ENCODE measurements at places on chromosomes 3 and 15.
A peak's percentile ranks its signal among the peaks of the same experiment; 100 is the strongest.

DNA sequence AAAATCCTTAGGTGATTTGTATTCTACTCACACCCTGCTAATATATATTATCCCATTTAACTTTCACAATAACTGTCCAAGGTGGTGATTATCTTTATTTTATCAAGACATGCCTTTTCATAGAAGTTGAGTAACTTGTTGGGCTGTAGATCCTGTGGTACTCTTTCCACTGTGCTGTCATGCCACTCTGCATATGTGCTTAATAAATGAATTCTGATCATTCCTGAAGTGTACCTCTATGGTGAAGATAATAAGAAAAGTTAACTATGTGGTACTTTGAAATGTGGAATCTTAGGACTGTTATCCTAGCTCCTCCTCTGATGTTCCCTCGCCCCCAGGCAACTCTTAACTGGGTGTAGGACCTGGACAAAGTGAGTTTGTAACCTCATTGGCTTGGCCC lies 5.2 kb downstream of the SNRK start:
- no peak for DNase-seq

- no peak for DNase-seq
Measured at GRCh38 chr3:155815030-155815545, 9.0 kb upstream of the C3orf33 start.

DNA sequence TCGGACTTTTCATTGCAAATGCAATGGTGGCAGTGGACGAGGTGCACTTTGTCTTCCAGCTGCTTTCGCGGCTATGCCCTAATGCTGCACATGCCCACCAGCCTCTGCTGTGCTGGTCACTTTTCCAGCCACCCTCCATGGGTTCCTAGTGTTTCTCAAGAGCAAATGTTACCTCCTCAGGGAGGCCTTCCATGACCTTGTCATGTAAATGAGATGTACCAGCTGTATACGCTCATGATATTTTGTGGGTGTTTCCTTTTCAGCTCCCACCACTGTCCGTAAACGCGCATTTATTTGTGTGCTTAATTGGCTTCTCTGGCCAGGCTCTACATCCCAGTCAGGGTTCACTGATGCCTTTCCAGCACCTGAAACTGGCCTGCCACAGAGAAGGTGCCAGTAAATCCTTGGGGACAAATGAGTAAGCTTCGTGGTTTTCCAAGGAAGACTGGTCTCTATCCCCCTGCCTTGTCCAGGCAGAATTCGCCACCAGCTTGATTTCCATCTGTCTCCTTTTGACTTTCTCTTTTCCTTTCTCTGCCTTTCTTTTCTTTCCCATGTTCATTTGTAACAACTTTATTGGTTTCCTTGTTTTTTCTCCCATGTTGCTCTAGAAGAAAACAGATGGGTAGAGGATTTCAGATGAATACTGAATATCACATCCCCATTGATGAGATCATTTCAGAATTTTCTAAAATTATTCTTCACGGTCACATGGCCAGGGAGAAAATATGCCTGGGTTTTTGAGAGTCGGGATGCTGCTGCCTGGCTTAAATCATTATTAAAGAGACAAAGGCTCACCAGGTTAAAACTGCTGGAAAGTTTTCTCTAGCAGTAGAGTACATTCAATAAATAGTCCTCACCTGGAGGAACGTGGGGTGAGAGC lies 82.5 kb downstream of the CHST2 start:
- DNase-seq, result no peak

DNA sequence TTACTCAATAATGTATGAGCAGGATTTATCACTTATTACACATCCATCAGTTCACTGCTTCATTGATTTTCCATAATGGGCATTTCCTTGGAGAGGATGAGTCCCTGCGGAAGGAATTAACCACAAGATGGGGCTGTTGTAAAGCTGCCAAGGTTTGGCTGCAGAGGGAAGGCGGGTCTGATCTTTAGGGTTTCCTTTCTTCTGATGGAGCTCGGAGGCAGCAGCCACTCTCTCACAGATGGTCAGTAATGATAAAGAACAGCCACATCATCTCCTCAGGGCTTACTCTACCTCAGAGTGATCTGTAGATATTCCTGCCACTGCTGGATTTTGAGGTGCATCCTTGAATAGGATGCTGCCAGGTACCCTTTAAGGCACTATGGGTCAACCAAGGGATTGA lies 115.2 kb downstream of the USP13 start:
- DNase-seq, result no peak

DNA sequence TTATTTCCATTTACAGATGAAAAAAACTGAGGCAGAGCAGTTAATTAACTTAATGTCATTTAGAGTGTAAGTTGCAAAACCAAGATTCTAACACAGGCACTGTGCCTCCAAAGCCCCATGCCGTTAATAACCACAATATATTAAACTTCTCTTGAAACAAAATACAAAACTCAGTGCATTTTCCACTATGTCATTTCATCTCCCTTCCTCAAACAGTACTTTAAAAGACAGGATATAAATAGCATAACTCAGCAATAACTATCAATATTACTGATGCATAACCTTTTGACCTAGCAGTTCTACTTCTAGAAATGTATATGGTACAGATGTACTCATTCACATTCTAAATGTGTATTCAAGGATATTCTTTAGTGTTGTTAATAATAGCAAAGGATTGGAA lies 5.1 kb upstream of the TASOR start:
- DNase-seq, result no peak

- DNase-seq, result no peak
Measured at GRCh38 chr3:13517253-13517977, 31.5 kb upstream of the FBLN2 start.

- DNase-seq, result no peak
Measured at GRCh38 chr15:74432271-74432967, 1.3 kb downstream of the SEMA7A start.

GRCh38 chr15:62637574-62637897 lies 405.0 kb upstream of the TPM1 start:
- no peak for DNase-seq

DNA sequence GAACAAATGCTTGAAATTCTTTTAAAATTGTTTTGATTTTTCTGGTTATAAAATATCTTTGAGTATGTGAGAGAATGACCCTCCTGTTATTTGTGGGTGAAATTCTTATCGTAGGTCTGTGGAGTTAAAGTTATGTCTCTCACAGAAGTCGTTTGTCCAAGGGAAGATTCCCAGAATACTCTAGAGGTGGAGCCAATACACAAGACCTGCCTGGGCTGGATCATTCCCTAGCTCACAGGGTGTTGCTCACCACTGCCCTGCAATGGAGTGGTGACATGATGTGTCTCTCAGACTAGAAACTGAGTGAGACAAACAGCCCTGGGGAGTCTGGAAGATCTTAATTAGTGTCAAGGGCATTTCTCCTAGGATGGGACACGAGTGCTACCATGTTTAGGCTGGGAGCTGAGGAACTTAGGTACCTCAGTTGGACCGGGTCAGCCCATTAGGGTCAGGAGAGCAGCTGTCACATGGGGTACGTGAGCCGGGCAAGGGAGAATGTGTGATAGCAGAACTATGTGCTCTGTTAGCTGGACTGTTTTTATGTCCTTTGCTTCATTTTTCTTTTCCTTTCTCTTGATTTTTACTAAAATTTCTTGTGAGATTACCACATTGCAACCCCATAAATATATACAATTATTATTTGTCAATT lies 53.6 kb upstream of the MYO5C start:
- no peak for DNase-seq

DNA sequence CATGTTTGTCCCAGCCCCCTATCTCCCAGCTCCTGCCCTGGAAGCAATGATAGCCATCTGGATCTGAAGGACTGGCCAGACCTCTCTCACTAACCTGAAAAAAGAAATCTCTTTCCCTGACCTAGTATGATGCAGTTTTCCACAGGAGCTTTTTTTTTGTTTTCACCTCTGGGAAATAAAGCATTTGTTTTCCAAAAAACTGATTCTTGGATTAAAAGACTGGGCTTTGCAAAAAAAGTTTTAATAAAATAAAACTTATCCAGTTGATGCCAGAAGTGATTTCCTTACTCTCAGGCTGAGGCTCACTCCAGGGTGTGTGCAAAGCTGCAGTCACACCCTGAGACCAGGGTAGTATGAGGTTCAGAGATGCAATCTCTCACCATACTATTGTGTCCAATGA lies 104.0 kb downstream of the RYK start:
- DNase-seq, result no peak

- DNase-seq, result no peak
Measured at GRCh38 chr3:196638861-196639482, 522 bp upstream of the NRROS start.

- DNase-seq, result no peak
Measured at GRCh38 chr3:1275495-1275894, 182.7 kb downstream of the CNTN6 start.

DNA sequence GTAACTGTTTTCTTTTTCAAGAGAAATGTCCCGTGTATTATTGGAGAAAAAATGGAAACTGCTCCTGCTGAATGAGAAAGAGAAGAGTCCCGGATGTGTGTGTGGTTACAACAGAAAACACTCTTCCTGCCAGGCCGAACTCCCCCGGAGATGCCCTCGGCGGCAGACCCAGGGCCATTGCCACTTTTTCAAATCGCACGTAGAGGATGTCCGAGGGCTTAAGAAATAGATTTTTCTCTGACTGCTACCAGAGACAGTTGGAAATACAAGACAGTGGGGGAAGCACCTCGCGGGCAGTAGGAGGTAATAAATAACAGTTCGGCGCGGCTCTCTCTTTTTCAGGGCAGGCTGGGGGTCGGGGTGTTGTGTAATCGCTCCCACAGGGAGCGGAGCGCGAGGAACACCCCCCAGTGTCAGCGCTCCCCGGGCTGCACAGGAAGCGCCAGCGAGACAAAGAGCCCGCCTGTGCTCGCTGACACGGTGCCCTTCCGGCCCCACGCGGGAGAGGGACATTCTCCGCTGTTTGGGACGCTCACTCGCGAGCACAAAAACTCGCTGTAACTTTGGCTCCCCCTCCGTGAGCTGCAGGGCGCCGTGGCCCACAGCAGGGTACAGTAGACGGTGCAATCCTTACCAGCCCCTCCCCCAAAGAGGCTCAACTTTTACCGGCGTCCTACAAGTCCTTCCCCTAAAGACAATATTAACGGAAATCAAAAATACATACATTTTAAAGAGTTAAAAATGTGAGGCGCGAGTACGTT lies 1.1 kb downstream of the VGLL4 start:
- DNase-seq, result peak; percentile 16

GRCh38 chr3:88810455-88810854 lies 297.0 kb upstream of the EPHA3 start:
- DNase-seq, result no peak

DNA sequence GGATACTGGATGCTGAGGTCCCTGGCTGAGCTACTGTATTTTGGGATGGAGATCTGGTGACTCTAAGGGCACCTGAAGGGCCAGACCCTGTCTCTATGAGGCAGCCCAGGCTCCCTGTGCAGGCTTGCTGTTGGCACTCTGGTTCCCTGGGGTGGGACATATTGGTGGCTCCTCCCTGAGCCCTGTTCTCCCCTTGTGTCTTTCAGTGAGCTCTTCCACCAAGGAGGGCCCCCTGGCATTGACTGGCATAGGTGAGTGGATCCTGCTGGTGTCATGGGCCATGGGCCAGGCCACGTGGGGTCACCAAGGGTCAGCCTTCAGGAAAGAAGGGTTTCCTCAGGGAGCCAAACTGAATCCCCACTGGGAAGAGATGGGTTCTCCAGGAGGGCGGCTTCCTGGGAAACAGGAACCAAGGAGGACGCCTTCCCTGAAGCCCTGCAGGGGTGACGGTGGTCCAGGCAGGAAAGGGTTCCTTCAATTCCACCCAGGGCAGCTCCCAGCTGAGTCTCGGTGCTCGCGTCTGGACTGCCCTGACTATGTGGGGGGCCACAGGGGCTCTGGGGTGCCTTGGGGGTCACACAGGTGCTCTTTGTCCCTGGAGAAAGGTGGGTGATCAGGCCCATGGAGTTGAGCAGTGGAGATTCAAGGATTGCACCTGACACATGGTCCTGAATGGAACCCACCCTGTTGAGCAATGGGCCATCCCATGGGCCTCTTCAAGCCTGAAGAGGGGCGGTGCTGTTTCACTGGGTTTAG lies 220.4 kb downstream of the SNRPN start:
- no peak for DNase-seq

DNA sequence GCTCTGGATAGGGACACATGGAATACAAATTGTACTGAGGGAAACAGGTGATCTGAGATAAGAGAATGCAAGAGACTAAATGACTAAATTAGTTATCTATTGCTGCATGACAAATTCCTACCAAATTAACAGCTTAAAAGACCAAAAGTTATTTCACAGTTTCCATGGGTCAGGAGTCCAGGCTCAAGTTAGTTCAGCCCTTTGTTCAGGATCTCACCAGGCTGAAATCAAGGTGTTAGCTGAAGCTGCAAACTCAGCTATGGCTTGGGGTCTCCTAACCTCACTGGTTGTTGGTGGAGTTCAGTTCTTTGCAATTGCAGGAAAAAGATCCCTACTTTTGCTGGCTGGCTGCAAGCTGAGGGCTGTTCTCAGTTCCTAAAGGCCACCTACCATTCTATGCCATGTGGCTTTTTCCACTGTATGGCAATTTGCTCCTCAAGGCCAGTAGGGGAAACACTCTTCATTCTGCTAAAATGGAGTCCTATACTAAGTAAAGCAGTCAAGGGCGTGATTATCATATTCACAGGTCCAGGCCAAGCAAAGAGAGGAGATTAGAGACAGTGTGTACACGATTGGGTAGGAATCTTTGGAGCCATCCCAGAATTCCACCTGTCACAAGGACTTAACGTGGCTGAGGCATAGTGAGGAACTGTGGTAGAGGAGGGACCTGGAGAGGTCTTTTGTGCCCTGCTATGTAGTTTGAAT lies 53.7 kb downstream of the THRB start:
- DNase-seq, result no peak

DNA sequence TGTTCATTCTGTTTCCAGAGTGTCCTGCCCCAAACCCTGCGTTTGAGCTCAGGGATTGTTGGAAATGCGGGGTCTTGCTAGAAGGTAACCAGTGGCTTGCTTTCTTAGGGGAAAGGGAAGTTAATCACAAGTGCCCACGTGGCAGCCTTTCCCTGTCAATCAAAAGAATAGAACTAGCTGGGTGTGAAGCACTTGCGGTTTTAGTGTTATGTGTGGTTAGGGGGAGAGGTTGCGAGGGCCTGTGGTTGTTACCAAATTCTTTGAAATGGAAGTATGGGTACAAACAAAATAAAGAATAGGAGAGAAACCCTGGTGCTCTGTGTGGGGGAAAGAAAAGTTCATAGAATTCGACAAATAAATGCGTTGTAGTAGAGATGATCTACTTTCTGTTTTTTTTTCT lies 67.6 kb downstream of the FNDC3B start:
- no peak for DNase-seq

DNA sequence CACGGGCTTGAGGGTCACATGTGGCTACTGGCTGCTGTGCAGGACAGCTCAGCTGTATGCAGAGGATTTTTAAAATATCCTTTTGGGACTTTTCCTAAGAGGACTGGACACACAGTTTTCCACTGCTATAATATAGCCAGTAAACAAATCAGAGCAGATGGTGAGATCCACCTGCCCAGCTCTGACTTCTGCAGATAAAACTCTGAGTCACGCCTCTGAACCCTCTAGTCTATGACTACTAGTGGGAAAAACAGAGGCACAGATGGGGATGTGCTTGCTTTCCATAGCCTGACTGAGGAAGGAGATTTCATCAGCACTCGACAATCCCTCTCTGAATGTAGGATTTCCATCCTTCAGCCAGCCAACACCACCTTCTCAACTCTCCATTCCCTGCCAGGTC lies 45.1 kb downstream of the COLQ start:
- DNase-seq, result no peak

- DNase-seq, result peak; percentile 16
Measured at GRCh38 chr15:60179786-60180391, 175.8 kb downstream of the FOXB1 start.

- no peak for DNase-seq
Measured at GRCh38 chr15:72790302-72790910, 6.8 kb upstream of the ADPGK start.

GRCh38 chr3:40309925-40310695 lies 603 bp downstream of the EIF1B start:
- DNase-seq, result no peak

GRCh38 chr15:75738014-75738646 lies 25.5 kb upstream of the CSPG4 start:
- DNase-seq, result no peak
